Naive thymus-derived CD8-positive, alpha-beta T cell (primary cell): ENCODE measurements at places on chromosomes 4 and X. TPM values are rescaled to one million over a fixed set of nuclear protein-coding genes. Genes with fewer than 3 reads are reported as not detected.

GRCh38 chr4:85591406-85592098, 116.6 kb downstream of the ARHGAP24 start:
- no peak for DNase-seq

The USP51 gene
- polyA plus RNA-seq = 0.60 TPM

GRCh38 chrX:53186351-53186750, 38.7 kb downstream of the KDM5C start:
- DNase-seq = no peak

- DNase-seq = no peak
Observed at GRCh38 chr4:170581322-170581721, 491.6 kb upstream of the AADAT start.

- DNase-seq = no peak
Observed at GRCh38 chr4:119659576-119659975, 31.0 kb upstream of the PDE5A start.

DNA sequence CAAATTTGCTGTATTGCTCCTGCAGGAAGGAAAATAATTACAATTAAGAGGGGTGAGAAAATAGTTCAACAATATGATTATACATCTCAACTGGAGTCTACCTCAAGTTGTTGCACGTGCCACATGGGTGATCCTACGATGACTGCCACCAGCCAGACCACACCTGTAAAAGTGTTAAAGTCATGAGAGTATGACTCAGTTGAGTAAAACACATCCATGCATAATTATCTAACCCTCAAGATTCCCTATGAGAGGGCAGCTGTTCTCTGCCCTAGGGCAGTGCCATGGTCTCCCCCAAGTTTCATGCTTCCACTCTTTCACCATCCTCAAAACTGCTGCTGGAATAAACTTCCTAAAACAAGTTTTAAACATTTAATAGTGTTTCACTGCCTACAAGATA, 44.1 kb downstream of the QRFPR start:
- DNase-seq = no peak

DNA sequence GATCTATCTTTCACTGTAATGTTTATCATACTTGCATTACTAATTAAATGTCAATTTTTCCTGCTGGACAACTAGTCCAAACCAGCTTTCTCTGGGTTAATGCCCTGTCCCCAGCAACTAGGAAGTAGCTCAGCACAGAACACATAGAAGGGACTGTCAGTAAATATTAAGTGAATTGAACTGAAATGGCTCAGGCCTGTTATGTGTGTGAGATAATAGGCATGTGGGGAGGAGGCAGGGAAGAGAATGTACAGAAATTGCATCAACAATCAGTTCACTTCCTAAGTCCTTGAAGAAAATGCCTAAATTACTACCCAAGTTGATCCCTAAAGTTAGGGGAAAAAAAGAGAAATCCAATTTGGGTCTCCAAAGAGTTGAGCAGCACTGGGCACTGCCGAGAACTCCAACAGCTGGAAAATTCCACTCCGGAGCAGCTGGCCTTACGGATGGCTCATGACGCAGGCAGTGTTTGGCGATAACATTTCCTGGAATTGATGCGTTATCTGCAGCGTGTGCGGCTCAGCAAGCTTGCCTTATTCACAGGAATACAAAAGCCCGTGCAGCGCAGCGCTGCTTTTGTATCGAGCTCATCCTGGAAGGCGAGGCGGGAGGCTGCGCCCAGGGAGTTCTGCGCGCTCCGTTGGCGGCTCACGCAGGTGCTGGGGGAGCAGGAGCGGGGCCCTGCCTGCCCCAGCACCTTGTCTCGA, 297.3 kb upstream of the LCORL start:
- DNase-seq = no peak

The XK gene
- polyA plus RNA-seq = not detected

DNA sequence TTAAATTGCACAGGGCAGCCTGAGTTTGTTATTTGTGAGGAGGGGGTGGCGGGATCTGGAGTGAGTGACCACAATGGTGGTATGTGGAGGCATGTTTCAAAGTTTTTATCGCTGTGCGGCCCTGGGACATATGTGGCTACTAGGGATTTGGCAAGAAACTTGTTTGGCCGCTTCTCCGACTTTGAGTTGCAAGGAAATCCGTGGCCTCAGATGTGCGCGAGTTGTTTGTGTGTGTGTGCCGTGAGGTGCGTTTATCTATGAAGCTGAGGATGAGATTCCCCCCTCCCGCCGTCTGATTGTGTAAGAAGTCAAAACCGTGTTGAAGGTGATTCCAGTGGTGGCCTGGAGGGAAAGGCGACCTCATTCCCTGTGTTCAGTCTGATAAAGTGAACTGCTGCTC, 1.4 kb downstream of the JADE3 start:
- DNase-seq = no peak

DNA sequence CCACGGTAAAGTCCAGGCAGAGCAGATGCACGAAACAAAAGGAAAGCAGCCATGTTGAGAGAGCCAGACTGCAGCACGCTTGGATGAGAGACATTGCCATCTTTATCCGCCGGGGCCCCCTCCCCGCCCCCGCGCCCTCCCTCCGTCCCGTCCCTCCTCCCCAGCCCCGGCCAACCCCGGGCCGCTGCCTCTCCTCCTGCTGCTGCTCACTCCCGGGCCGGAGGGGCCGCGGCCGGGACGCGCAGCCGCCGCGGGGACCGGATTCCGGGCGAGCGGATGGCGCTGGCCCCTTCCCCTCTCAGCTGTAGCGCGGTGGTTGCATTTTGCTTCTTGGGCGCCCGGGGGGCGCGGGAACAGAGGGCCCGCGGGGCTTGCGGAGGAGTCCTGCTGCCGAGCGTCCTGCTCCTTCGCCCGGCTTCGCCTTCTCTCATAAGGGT, 542 bp downstream of the RNF150 start:
- DNase-seq = no peak

- DNase-seq = no peak
Observed at GRCh38 chr4:5261866-5262265, 210.6 kb downstream of the STK32B start.

The MND1 gene
- not detected for polyA plus RNA-seq

- DNase-seq = no peak
Observed at GRCh38 chr4:144894573-144894972, 203.4 kb downstream of the ANAPC10 start.

The EDNRA gene
- not detected for polyA plus RNA-seq

- DNase-seq = no peak
Observed at GRCh38 chr4:151157543-151157942, 58.1 kb downstream of the RPS3A start.

The PPM1K gene
- polyA plus RNA-seq = 77.2 TPM

- DNase-seq = peak; percentile 10
Observed at GRCh38 chr4:106266201-106266600, 49.8 kb downstream of the TBCK start.

The TRMT10A gene
- 2.6 TPM for polyA plus RNA-seq

The CENPVL2 gene
- not detected for polyA plus RNA-seq

The SPATA18 gene
- polyA plus RNA-seq = not detected

DNA sequence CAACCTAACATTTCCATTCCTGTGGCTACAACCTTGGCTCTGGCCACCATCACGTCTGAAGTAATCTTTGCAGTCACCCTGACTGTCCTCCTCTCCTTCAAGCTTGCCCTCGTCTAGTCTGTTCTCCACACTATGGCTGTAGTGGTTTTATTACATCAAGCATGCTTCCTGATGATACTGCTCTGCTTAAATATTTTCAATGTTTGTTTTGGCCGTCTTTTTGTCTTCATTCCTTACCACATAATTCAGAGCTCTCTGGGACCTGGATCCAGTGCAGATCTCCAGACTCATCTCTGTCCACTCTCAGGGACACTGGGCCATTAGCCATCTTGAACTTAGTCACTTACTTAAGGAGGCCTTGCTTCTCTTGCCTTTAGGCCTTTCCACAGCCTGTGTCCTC, 27.7 kb upstream of the FREM3 start:
- DNase-seq = no peak

The MAP9 gene
- 5.5 TPM for polyA plus RNA-seq

The MAGEB10 gene
- polyA plus RNA-seq = not detected

- DNase-seq = no peak
Observed at GRCh38 chr4:72843466-72843865, 226.1 kb downstream of the COX18 start.

DNA sequence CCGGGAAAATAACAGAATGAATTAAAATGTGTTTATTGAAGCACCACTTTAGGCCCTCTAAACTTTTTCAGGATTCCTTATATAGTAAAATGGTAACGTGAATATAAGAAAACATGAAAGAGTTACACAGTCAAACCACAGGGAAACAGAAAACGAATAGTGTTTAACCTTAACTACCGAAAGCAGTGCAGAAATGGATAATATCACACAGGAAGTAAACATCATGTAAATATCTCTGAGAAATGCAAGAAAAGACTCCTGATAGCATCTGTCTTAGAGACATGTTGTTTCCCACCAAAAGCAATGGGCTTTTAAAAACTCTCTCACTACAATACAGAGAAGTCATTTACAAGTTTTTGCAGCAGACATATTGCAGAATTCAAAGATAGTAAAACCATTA, 323.9 kb upstream of the CXXC4 start:
- DNase-seq = no peak

DNA sequence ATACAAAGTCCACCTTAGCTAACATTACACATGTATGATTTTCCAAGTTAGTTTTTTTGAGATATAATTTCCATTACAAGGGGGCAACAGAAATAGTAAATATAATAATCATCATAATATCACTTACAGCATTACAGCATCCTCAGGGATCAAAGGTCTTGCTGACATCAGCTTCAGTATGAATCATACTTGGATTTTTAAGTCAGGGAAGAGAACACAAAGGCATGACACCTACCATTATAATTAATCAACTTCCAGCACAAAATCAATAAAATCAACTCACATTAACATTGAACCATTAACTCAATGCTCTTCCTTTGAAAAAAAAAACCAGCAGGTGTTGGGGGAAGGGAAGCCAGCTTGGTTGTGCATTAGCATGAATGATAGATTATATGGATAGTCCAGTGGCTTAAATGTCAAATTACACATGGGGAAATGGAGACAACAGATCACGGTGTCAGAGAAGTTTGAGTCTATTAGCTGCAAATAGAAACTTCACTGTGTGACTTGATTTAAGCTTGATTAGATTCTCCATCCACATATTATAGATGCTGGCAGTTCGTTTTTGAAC, 66.9 kb upstream of the CAPN6 start:
- no peak for DNase-seq

GRCh38 chr4:146462251-146462650, 59.5 kb downstream of the SLC10A7 start:
- DNase-seq = no peak

- DNase-seq = no peak
Observed at GRCh38 chr4:6116696-6117285, 83.6 kb downstream of the JAKMIP1 start.

The FTSJ1 gene
- 62.3 TPM for polyA plus RNA-seq

The TMEM271 gene
- not detected for polyA plus RNA-seq

The CITED1 gene
- not detected for polyA plus RNA-seq

DNA sequence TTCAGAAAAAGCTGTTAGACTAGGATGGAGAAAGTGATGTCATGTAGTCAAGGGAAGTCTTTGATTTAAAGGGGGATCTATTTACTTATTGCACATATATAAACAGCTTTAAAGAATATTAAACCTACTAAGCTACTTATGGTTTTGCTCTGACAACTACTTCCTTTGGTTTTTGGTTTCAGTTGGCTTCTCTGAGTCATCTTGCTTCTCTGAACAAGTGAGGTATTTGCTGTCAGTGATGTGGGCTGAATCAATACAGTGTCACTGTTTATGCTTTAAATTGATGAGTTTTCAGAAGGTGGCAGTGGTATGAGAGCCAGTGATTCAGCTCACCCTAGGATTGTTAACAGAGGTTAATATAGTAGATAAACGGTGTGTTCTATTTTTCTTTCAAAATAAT, 75.1 kb downstream of the CEP44 start:
- no peak for DNase-seq

GRCh38 chrX:124488412-124489161, 142.2 kb downstream of the SH2D1A start:
- no peak for DNase-seq

DNA sequence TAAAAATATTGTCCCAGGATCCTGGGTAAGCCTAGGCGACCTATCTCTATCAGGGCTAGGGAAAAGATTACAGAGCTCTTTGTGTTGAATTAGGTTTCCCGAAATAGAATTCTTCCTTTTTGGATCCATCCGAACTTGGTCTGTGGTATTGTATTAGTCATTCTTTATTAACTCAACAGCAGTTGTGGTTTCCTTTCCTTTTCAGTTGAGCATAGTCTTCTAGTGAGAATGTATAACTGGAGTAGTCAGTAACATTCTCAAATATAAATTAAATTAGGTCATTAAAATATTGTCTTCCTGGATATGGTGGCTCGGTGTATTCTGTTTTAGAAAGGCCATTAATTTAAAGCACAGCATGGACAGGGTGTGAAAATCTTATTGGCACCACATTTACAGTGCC, 520.4 kb downstream of the NLGN4X start:
- no peak for DNase-seq

- no peak for DNase-seq
Observed at GRCh38 chrX:54294306-54294705, 63.5 kb downstream of the WNK3 start.

- DNase-seq = no peak
Observed at GRCh38 chr4:25163196-25163595, 2.9 kb upstream of the SEPSECS start.

The DUSP21 gene
- polyA plus RNA-seq = not detected

- DNase-seq = no peak
Observed at GRCh38 chr4:8912089-8912455, 40.4 kb upstream of the HMX1 start.

DNA sequence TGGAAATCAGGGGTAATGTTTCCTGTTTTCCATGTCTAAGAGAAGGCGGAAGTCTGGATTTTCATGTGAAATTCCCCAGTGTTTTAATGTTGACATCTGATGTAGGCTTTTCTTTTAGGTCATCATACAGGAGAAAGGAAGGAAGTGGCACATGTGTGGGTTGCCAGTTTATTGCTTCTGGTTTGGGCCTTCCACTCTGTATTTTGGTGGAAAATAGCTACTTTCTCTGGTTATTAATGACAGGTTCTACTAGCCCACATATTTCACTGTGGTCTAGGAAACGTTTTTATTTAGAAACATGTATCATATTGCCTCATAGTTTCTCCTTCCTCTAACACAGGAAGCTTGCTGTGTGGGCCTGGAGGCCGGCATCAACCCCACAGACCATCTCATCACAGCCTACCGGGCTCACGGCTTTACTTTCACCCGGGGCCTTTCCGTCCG, 7.2 kb downstream of the PDHA1 start:
- DNase-seq = no peak

DNA sequence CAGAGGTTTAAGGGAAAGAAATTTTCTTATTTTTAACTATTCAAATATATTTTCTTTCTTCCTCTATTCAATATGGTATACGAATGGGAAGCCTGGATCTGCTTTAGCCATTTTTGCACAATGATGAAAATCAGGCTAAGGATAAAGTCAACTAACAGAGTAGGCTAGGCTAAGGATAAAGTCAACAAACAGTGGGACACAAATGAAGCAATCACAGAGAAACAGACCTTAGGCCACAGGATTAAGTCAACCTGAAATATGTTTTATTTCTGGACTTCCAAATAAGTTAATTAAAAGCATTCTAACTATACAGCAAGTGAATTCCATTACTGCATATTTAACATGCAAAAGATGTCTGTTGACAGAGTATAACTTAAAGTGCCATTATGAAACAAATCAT, 17.0 kb downstream of the DYNLT3 start:
- no peak for DNase-seq

- DNase-seq = peak; percentile 25
Observed at GRCh38 chrX:135295238-135295943, 13.9 kb upstream of the ETDC start.
